CD4-positive, CD25-positive, alpha-beta regulatory T cell (primary cell): ENCODE measurements at places on chromosomes 2 and 18. TPM values are rescaled to one million over a fixed set of nuclear protein-coding genes. Genes with fewer than 3 reads are reported as not detected.

DNA sequence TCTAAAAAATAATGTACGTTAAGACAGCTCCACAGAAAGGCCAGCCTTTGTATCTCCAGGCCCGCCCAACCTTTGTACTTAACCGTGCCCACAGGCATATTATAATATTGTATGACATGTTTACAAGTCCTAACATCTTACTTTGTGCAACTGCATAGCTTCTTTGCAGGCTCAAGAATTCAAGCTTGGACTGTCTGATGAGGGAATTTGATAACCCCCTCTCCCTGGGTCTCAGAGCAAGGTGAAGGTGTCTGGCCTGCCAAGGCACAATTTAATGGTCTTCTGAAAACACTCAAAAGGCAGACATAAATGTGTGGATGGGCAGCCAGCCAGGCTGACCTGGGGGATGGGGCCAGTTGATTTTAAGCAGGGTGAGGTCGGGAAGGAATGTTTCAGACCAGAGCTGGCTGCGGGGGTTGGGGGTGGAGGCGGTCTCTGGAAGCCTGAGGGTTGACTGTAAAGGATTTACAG is 732.7 kb upstream of the FANCL start:
- DNase-seq: no peak

- DNase-seq: no peak
Measured at GRCh38 chr2:241966647-241967466, 97.3 kb downstream of the RTP5 start.

GRCh38 chr2:46887028-46887885 is 28.3 kb downstream of the MCFD2 start:
- DNase-seq: no peak

DNA sequence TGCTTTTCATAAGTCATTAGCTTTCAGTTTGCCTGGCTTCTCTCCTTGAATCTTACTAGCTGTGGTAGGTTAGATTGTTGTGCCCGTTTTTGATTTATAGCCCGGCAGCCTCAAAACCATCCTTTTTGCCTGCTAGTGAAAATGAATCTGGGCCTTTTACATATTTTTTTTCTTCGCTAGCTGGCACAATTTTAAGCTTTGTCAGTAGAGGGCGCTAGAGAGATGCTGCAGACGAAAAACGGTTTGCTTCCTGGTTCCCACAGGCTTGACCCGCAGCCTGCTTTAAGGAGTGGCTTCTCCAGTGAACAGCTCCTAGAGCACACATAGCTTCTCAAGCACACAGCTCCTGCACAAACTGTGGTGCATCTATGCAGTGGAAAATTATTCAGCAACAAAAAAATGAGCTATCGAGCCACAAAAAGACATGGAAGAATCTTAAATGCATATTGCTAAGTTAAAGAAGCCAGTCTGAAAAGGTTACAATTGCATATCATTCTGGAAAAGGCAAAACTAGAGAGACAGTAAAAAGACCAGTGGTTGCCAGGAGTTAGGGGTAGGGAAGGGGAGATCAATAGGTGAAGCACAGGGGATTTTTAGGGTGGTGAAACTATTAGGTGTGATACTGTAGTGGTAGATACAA is 47.9 kb downstream of the E2F6 start:
- DNase-seq: no peak

Gene POTEC
- not detected for total RNA-seq

DNA sequence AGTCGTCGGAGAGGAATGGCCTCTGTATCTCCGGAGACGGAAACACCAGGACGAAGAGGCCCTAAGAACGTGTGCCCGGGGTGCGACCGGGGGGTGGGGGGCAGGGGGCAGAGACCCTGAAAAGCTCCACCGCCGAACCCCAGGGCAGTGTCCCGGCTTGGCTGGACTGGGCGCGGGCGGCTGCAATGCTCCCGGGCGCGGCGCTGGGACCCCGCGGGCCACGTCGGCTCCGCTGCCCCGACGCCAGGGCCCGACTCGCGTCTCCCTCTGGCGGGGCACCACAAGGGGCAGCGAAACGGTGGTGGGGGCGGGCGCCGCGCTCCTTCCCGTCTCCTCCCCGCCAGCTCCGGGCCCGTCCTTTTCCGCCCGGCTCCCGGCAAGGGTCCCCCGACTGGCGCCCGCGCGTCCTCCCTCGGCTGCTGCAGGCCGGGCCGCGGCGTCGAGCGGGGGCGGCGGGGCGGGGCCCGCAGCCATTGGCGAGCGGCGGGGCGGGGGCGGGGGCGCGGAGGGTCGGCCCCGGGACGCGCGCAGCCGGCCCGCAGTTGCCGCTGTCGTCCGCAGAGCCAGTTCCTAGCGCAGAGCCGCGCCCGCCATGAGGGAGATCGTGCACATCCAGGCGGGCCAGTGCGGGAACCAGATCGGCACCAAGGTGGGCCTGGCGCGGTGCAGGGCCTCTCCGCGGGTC is at the start of gene TUBB6:
TSS of gene TUBB6 (plus strand) at position 541 of the 685 bp plus-strand sequence. CDS start at position 593, 52 bp downstream.
- DNase-seq: no peak

Gene FEV
- total RNA-seq: not detected

Gene MCFD2
- total RNA-seq: 36.4 TPM
